CD4-positive, alpha-beta T cell treated with Interferon alpha-2 for 1 hour (primary cell): ENCODE measurements at places on chromosomes 11 and 22.

DNA sequence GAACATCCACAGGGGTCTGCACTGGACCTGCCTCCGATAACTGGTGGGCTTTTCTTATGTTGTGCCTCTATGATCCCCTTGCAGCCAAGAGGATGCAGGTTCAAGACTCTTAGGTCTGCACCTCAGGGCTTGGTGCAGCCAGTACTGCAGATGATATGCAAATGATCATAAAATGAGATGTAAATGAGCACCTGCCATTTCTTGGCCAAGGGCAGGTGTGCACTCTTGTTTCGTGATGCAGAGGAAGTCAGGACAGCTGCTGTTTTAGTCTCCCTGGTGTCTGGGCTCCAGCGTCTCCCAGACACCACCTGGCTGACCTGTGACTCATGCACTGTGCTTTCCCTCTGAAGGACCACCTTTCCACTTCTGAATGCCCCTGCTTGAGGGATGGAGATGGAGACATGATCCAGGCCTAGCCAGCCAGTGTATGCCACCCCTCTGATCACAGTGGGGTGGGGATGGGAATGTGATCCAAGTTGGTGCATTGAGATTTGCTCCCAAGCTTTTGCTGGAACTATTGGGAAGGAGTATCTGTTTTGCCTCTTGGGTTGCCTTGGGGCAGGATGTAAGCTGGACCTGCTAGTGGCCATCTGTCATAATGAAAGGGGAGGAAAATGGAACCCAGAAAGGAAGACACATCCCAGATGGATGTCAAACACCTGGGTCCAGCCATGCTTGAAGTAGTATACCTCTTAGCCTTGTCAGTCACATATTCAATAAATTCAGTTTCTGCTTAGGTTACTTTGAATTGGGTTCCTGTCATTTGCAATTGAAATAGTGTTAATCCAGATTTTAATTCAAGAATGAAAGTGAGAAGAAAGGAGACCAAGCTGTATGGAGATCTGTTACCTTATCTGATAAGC is 3.3 kb upstream of the KCNJ11 start:
- DNase-seq = no peak

DNA sequence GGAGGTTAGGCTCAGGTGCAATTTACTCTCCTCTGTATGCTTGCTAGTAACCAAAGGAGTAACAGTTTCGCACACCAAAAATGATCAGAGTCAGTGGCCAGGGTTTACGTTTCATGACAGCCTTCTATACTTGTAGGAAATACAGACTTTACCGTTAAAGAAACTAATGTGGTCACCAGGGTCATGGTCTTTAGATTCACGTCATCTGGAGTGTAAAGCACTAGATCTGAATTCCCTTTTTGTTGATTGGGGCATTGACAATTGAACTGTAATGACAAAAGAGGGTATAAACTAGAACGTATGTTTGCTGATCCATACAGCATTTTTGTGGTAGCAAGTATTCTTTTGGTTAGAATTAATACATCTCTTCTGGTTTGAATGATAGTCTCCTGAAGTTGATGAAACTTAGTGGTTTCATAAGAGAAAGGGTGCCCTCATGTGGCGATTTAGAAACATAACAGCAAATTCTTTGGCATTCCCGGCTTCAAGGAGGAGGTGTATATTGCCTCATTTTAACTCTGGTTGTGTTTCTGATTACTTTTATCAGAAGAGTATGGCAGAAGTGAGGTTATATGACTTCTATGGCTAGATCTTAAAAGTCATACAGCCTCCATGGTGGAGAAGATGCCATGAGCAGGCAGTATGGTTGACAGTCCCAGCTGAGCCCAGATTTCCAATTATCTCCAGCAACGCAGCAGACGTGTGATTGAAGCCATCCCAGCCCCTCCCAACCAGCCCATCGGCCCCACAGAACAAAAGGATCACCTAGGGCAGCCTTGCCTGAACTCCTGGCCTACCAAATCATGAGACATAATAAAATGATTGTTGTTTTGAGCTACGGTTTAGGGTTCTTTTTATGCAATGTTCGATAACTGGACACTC is 35.1 kb downstream of the MMP7 start:
- peak; percentile 63 for DNase-seq

GRCh38 chr11:68206211-68206610 is 6.9 kb downstream of the KMT5B start:
- peak; percentile 22 for DNase-seq

- DNase-seq = peak; percentile 89
Observed at GRCh38 chr22:39661842-39662685, 91.5 kb downstream of the CACNA1I start.

DNA sequence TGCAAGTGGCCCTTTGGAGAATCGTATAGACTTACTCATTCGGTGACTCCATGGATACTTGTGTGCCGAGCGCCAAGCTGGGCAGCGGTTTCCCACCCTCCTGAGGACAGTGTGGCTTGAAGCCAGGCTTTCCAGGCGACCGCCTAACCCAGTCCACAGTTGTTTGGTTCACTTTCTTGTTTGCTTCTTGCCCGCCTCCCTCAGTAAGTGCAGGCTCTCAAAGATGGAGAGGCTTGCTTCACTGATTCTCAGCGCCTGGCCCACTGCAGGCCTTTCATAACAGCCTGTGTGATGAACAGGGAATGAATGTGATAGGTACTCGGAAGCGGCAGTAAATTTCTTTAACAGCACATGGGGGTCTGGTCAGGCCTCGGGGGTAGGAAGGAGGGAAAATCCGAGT is 11.2 kb upstream of the MDK start:
- DNase-seq = no peak

DNA sequence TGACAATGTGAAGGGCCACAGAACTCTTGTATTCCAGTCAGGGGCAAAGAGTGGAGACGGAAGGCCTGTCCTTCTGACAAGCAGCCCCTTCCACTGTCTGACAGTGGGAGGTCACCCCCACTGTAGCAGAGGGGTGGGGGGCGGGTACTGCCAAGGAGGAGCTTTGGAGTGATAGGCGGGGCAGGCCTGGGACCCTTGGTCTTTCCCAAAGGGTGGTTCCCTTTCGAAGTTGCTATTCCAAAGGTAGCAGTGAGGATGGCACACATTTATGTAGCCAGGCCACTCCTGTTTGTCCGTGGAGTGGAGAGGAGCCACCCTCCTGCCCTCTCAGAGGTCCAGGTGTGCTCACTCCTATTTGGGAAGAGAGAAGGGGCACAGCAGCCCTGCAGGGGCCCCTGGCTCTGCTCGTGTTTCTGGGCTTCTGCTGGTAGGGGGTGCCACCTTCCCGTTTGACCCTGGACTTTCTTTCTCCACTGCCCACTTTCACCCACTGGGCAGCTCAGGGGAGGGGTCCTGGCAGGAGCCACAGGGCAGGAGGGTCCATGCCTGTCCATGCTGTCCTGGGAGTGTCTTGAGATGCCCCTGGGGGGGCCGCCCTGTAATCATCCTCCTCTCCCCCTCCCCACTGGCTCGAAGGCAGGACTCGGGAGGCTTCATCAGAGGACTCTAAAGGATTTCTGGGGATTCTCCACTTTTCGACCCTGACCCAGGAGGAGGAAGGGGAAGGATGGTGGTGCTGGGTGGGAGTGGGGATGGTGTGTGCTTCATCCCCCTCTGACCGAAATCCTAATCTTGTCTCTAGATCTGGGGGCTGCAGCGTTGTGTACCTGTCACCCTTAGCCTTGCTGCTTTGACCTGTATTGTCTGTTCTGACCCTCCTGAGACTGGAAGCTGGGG is 994 bp downstream of the TAGLN start:
- DNase-seq = no peak

DNA sequence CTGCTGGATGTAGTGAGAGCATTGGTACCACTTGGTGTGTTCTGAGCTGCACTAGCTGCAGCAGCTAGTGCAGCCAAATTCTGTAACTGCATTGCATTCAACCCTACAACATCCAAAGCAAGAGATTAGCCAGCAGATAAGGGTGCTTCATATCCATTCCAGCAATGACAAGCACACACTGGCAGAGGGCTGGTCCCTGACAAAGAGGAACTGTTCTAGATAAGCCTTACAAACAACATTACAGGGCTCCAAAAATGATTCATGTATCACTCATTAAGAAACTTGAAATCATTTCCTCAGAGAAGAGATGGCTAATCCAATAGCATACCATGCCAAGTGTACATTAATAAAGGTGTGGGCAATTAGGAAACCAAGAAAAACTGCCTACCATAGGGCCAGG is 28.4 kb upstream of the RAPSN start:
- DNase-seq = no peak

DNA sequence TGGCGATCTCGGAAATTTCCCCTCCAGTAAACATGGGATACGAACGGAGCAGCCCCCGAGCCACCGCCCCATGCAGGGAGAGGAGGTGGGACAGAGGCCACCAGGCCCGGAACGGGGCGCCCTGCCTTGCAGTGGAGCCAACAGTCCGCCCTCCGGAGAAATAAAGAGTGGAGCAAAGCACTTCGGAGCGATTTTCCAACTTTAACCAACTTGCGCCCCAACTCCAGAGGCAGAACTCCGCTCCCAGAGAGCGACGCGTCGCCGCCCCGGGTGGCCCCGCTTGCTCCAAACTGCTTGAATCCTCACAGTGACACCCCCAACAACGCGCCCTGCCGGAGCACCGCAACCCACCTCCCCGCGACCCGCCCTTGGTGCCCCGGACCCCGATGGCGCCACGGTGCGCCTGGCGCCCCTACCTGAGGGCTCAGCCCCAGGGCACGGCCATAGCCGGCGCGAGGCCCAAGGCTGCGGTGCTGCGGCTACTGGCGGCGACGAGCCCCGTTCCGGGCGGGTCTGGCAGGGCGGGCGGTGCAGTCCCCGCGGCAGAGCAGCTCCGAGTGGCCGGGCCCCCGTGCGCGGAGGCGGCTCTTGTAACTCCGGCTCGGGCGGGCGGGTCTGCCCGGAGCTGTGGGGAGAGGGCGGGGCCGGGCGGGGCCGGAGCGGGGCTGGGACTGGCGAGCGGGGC is at the start of gene AHNAK:
Gene AHNAK (minus strand): TSS at position 563 of the 685 bp plus-strand sequence. CDS start 10,708 bp downstream, outside the sequence.
- DNase-seq = peak; percentile 80

DNA sequence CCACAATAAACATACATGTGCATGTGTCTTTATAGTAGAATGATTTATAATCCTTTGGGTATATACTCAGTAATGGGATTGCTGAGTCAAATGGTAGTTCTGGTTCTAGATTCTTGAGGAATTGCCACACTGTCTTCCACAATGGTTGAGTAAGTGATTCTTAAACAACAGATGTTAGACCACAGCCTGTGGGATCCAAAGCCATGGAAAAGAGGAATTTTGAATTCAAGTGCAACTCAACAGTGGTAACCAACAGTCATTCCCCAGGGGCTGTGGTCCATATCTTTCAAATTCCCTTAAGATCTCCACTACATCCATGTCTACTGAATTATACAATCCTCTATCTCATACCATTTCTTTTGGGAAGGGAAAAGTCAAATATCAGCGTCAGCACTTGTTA is 321.5 kb downstream of the LARGE1 start:
- DNase-seq = no peak

GRCh38 chr11:44990665-44991064 is 40.0 kb upstream of the TP53I11 start:
- DNase-seq = no peak

DNA sequence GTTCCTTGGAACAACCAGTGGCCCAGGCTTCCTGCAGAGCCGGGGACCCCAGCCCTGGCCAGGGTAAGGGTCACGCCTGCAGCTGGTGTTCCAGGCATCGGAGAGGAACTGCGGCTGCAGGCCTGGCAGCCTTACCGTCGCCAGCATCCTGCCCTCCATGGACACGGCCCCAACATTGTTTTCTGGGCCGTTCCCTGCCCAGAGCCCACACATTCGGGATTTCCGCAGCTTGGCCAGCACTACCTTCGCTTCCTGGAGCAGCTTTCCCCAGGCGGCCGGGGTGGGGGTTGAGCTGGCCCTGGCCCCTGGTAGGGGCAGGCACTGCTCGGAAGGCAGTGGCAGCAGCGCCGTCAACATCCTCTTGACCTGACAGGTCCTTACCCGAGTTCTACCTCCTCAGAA is 17.7 kb downstream of the TXN2 start:
- DNase-seq = no peak

- DNase-seq = no peak
Observed at GRCh38 chr11:79167510-79168188, 273.2 kb downstream of the TENM4 start.

DNA sequence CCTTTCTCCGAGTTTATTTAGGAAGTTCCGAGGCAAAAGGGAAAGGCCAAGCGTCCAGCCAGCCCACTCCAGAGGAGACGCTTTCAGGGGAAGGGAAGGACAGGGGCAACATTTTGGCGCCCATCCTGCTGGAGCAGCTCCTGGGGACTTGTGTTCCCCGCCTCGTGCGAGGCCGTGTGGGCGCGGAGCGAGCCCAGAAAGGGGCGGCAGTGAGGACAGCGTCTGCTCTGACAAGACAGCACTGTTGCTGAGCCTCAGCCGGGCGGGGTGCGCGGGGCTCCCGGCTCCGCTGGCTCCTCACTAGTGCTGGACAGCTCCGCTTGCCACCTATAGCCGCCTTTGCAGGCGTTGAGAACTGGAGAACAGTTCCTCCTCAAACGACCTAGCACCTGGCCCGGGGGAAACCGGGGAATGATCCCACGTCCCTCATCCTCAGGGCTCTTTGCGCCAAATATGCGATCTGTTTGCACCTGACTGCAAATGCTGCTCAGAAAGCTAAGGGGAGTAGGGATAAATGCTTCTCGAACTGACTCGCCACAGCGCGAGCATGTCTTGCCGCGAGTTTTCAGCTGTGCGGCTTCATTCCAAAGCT is 722 bp upstream of the GUCY1A2 start:
- DNase-seq = no peak

DNA sequence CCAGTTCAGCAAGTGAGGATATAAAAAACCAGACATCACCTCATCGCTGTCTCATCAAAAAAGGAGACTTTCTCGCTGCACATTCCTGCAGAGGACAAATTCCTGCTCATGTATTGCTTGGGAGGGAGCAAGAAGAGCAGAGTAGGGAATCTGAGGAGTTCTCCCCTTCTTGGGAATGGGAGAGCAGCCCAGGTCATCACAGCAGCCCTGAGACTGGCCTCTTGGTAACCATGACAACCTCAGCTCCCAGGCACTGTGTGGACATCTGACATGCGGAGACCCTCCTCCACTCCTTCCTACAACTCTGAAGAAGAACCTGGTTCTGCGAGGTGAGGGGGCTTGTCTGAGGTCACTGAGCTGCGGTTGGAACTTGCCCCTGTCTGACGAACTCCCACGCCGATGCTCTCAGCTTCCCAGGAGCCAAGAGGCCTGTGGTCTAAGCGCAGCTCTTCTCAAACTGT is 17.9 kb downstream of the RFPL1 start:
- no peak for DNase-seq

- no peak for DNase-seq
Observed at GRCh38 chr22:20211409-20211996, 56.6 kb downstream of the RTN4R start.
